ENCODE measurements at places on chromosomes 5 and 9.

- DNase-seq, result peak; percentile 62
These were observed 332.3 kb downstream of the CWC27 start for GRCh38 chr5:65100911-65101631.

DNA sequence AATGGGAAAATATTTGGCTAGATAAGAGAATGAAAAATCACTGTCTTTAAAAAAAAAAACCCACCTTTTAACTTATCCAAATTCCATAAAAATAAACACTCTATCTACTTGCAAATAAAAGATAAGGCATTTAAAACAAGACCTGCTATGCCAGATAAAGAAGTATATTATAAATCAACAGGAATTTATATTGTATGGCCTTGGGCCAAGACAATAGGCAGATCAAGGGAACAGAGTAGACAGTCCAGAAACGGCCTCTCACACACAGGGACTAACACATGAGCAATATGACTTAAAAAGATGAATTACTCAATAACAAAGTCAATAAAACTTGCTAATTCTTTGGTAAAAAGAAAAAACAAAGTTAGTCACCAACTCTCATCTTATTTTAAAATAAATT lies 34.7 kb upstream of the ICE1 start:
- no peak for DNase-seq

DNA sequence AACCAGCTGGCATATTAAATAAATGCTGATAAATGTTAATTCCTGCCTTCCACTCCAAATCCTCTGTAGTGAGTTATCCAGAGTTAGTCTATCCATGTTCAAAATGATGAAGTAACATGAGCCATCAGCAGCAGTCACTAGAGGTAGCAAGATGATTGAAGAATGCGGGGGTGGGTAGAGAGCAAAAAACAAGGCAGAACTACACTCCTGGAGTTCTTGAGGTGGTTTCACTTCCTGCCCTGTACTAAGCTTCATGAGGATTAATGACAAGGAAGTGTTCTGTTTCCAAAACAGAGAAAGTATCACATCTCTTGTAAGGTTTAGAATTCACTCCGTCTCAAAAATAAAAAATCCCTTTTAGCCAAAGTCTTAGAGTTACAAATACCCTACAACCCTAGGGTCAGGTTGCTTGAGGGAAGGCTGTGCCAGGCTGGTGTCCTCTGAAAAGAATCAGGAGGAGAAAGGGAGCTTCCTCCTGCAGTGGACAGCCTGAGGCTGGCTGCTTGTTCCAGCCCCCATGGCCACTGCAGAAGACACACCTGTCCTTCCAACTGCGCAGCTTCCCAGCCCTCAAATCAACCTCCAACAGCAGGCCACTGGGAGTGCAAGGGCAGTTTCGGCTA lies 180.2 kb downstream of the DENND1A start:
- DNase-seq, result no peak

- DNase-seq, result peak; percentile 60
These were observed 102.2 kb downstream of the TRIO start for GRCh38 chr5:14245132-14245925.

DNA sequence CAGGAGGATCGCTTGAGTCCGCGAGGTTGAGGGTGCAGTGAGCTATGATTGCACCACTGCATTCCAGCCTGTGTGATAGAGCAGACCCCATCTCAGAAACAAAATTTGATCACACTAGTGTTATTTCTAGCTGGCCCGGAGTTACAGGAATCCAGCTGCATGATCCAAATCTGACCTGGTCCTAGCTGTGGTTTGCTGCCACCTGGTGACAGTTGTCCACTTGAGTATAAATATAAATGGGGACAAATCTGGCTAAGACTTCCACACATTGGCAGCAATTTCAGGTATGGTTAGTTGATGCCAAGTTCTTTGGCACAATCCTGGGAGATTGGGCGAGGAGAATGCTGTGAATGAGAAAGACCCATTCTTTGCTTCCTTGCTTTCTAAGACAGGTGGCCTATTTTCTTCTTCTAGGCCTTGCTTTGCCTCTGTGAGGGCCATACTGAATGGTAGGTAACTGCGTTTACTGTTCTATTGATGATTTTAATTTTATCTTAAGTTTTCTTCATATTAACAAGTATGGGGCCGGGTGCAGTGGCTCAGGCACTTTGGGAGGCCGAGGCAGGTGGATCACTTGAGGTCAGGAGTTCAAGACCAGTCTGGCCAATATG lies 35.4 kb downstream of the UBE2R2 start:
- no peak for DNase-seq

DNA sequence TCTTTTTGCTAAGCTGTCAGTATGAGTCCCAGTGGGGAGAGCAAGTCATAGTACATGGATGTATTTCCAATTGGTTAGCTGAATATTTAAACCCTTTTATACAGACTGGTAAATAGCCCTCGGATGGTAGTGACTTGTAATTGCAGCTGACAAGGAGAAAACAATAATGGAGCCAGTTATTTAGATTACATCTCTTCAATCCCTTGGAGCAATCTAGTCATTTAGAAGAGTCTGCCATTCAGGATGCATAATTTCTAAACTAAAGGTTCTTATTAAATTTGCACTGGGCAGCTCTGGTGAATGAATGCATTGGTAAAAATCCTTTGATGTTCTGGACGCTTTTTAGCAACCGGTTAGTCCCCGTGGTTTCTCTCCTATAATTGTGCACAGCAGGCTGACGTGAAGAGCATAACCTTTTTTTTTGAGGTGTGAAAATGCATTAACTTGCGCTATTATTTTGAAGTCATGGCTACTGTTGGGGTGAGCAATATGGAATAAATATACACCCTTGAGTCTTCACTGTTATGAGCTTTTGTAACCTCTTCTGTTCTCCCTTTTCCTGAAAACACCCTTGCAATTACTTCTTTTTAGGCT lies 158.6 kb upstream of the CD180 start:
- no peak for DNase-seq

GRCh38 chr5:150640311-150641005 lies at the start of gene SYNPO:
SYNPO (plus strand) TSS chr5:150640660; CDS start chr5:150648276, 7,616 bp downstream.
- DNase-seq, result peak; percentile 87

DNA sequence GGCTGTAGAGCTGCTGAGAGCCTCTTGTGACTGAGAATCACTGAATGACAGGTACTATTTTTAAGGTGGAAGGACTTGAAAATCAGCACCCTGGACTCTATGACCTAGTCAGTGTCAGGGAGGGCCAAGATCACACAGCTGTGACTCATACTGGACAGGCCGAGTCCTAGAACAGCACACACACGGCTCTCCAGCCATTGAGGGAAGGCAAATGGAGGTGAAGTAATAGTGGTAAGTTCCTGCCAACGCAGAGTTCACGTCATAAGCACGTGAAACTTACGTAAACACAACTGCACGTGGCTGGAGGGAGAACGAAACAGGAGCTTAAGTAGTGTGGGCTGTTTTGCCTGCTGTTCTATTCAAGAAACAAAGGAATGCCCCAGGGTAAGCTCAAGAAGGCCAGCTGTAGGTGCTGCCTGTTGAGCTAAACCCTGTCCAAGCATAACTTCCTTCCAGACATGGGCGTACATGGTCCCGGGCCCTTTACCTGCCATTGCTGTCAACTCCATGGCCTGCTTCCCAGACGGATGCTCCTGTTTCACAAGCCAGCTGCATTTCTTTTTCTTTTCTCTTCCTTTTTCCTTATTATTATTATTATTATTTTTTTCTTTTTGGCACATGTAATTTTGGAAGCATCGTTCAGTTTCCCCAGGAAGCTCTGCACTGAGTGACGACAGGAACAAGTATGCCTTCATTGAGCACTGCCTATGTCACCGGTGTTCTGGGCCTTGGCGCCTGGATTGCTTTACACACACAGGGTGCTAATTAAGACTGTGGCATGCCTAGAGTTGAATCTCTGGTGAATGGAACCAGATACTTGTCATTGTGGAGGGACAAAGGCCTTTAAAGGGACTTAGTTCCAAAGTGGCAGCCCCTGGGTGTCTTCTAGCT lies 10.2 kb upstream of the LCP2 start:
- DNase-seq, result peak; percentile 79

GRCh38 chr5:136028782-136029742 lies at the start of gene TGFBI:
TGFBI (plus strand) TSS chr5:136028988; CDS start chr5:136029056, 68 bp downstream.
- DNase-seq, result no peak

DNA sequence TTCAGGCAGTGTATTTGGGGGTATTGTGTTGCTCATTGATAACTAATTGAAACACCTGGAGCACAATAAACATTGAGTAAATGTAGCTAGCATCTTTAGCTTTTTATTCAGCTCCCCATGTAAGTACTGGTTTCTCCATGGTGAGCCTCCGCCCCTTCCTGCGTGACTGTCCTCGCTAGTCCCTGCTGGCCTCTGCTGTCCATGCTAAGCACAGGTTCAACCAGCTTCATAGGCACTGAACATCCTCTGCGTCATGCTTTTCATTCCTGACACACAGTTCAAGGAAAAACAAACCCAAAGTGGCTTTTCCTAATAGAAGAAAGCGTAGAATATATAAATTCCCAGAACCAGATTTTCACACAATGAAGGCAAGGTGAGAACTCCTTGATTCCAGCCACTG lies 27.3 kb upstream of the DAP start:
- no peak for DNase-seq

DNA sequence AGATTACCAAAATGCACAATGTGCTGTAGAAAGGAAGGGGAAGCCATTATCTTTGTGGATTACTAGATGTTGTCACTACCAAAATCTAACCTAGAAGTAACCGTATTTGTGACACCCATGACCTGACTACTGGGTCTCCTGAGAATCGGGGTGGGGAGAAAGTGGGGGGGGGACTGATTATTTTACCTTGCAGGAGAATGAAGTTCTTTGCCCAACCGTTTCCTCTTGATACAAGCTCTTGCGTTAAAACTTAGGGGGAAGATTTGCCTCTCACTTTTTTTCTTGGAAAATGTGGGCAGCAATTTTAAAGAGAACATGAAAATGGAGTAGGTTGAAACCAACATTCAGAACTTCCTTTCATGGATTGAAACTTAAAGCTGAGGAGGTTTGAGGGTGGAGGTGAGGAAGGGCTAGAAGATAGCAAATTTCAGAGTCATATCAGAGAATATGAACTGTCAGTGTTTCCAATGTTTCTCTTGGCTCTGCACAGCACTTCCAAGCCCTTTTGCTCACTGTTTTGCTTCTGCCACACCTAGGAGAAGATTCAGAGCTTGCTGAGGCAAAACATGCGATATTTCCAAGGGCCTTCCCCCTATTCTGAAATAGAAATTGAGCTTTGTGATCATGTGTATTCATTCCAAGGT lies 280.8 kb downstream of the AOPEP start:
- no peak for DNase-seq

DNA sequence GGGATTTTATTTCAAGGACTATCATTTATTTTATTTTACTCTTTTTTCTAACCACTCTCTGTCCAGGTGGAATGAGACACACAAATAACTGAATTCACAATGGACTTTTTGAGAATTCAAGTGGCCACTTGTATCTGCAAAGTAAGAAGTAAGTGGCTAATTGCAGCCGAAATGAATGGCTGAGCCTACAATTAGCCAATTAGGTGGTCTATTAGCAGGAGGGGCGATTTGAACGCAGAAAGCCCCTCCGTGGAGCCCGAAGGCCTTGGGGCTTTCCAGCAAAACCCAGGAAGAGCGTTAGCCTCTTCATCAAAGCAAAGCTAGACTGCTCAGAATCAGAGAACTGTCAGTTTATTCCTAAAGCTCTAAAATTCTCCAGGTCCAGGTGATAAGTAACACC lies 176.9 kb downstream of the EBF1 start:
- no peak for DNase-seq

GRCh38 chr5:40570408-40571129 lies 109.1 kb upstream of the PTGER4 start:
- DNase-seq, result peak; percentile 78

DNA sequence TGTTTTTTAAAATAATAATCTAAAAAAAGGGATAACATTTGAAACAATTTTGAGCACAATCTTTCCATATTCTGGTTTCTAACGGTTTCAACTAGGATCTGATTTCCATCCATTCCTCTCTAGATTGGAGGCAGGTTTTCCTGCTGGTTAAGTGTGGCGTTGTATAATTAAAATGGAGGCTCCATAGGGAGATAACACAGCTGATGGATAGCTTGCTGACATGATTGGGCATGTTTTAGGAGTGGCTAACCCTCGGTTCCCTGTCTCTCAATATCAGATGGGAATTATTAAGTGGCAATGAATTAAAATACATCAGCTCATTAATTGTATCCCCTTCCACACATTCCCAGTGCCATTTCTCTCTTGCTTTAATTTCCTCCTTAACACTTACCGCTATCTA lies 209.0 kb downstream of the ALDH1A1 start:
- DNase-seq, result no peak

GRCh38 chr9:975740-976257 lies 656 bp upstream of the DMRT3 start:
- no peak for DNase-seq

DNA sequence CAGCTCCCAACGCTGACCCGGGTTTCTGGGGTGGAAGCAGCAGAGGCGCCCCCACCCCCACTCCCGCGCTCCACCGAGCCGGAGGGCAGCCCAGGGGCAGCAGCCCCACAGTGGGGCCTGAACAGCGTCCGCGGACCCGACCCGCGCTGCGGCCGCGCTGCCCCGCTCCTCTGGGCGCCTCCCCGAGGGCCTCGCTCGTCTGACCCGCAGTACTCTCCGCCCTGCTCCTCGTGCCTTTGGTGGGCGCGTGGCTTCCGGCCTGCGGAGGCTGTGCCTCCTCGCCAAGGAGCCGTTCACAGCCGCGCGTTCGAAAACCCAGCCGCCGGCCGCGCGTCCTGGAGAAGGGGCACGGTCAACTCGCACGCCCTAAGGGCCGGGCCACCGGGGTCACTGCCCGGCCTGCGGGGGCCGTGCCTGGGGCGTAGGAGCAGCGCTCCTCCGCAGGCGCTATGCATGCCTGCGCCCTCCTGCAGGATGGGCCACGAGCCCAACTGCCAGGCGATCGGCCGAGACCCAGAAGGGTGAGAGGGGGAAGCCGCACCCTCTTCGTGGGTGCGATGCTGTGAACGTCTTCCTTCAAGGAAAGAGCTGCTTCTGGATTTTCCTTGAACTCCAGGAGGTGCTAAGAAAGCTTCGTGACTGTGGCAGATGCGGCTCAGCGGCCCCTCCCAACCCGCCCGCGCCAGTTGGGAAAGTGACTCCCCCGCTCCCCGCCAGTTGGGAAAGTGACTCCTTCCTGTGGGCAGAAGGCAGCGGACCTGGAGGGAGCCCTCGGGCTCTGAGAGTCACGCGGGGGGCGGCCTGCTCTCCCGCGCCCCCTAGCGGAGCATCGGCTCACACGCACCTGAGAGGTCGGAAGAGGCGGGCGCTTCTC lies 82.7 kb downstream of the HSD17B3 start:
- no peak for DNase-seq

DNA sequence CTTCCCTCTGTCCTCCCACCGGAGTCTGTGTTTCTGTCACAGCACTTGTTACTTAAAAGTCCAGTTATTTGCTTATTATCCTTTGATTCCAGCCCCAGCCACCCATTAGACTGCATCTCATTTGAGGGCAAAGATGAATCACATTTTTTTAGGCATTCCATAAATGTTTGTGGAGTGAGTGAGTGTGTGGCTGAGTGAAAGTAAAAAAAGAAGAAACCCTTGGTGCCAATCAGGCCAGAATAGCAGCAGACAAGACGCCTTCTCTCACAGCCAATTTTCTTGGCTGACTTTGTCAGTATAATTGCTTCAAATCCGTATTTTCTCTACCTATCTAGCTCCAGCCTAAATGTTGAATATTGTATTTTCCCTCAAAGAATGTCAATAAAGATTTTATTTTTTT lies 613.0 kb upstream of the WWC1 start:
- DNase-seq, result no peak

GRCh38 chr5:68268101-68268851 lies 52.7 kb downstream of the PIK3R1 start:
- DNase-seq, result no peak

GRCh38 chr9:136117916-136118319 lies 757 bp downstream of the TMEM250 start:
- DNase-seq, result no peak

GRCh38 chr5:150326707-150327106 lies 24.0 kb upstream of the ARSI start:
- DNase-seq, result no peak

- DNase-seq, result peak; percentile 99
These were observed 43.4 kb upstream of the CDKN2B start for GRCh38 chr9:22052376-22052945.
